ENCODE measurements at places on chromosomes 4 and X.

DNA sequence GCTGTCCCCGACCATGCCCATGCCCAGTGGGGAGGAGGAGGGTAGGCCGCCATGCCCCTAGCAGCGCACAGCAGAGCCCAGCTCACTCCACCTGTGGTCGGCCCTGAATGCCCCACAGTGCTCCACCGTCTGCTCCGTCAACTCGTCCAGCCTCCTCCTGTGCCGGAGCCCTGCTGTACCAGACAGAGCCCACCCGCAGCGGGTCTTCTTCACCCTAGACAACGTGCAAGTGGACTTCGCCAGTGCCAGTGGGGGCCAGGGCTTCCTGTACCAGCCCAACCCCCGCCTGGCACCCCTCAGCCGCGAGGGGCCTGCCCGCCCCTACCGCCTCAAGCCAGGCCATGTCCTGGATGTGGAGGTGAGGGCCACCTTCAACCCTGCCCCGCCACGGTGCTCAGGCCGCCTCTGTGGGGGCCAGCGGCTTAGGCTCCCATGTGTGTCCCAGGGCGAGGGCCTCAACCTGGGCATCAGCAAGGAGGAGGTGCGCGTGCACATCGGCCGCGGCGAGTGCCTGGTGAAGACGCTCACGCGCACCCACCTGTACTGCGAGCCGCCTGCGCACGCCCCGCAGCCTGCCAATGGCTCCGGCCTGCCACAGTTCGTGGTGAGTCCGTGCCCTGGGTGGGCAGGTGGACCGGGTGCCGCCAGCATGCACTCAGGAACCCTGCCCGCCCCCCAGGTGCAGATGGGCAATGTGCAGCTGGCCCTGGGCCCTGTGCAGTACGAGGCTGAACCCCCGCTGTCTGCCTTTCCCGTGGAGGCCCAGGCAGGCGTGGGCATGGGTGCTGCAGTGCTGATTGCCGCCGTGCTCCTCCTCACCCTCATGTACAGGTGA is 6.9 kb upstream of the SRPK3 start:
- DNase-seq = no peak

GRCh38 chrX:41045960-41046567 is 39.2 kb upstream of the USP9X start:
- DNase-seq = no peak

GRCh38 chrX:1202251-1202650 is 10.2 kb downstream of the CRLF2 start:
- DNase-seq = no peak

DNA sequence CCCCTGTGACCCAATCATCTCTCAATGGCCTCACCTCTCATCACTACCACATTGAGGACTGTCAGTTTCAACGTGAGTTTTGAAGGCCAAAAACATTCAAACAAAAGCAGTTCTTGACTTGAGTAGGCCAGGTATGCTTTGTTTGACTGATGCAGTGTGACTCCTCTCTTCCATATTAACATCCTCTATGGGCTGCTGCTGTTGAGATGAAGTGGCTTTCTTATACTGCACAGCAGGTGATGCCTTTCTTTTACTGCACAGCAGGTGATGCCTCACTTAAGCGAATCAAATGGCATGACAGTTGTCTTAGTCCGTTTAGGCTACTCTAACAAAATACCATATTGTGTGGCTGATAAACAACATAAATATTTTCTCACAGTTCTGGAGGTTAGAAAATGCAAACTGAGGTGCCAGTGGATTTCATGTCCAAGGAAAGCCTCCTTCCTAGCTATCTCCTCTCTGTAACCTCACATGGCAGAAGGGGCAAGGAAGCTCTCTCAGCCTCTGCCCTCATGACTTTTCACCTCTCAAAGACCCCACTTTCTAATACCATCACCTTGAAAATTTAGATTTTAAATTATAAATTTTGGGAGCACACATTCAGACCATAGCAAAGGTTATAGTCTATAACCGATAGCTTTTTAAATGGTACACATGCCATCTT is 2267.9 kb upstream of the AGA start:
- DNase-seq = no peak

GRCh38 chrX:132730726-132731125 is 227.7 kb downstream of the HS6ST2 start:
- no peak for DNase-seq
